Cerebellar nuclear complex (tissue), 1 donor: ENCODE measurements at places on chromosomes 7 and 10.

- no peak for DNase-seq
Observed at GRCh38 chr10:112374724-112375541, 1.0 kb downstream of the ACSL5 start.

DNA sequence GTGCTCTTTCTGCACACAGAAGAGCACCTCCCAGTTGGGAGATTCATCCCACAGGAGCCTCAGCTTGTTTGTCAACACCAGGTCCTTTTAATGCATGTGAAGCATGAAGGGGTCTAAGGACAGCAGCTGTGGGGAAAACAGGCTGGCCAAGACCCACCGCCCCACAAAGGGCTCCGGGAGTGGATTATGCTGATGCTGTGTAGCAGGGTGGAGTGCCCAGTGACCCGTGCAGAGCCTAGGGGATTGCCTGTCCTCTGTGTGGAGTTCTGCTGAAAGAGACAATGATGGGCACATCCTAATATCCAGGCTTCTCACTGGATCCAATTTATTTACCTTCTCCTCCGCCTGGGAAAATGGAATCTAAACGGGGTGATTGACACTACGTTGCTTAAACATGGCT lies 74.0 kb downstream of the PIP4K2A start:
- no peak for DNase-seq

- DNase-seq: no peak
Observed at GRCh38 chr10:126716366-126716765, 45.9 kb upstream of the C10orf90 start.

- DNase-seq: no peak
Observed at GRCh38 chr10:27341001-27341400, 100.4 kb upstream of the ACBD5 start.

- DNase-seq: no peak
Observed at GRCh38 chr7:39280337-39280736, 285.9 kb upstream of the YAE1 start.

- no peak for DNase-seq
Observed at GRCh38 chr7:7920481-7920880, 48.1 kb upstream of the GLCCI1 start.

- DNase-seq: no peak
Observed at GRCh38 chr7:39659356-39660013, 36.1 kb downstream of the RALA start.
